AML-193 (cell line): ENCODE measurements at places on chromosomes 3 and 15.

DNA sequence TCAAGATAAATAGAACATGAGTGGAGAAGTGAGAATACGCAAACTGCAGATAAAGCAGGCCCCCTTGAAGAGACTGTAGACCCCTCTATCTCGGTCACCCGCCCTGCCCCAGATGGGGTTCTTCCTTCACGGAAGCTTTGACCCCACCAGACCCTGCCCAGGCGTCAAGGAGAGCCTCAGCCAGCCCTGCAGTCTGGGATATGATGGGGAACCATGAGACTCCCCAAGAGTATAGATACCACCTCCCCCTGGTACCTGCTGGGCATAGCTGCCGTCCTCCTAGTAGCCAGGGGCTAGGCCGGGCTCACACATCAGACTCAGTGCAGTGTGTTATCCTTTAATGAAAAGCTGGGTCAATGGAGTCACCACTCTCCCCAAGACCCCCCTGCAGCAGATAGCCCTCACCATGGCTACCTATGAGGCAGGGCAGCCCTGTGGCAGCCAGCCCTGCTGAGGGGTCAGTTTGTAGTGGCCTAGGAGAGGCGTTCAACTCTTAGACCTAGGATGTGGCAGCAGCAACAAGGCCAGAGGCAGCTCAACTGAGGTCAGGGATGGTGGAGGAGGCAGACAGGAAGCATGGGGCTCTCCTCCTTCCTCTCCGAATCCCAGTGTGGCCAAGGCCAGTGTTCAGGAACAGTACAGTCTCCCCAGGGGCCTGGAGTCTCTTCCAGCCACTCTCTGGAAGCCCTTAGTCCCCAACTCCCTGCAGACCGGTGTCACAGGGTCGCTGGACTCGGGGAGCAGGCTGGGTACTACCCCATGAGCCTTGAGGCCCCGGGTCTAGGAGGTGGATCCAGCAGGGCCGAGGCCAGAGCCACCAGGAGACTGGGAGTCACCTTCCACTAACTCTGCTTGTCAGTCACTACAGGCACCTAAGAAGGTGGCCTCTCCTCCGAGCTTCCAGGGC lies 26.1 kb downstream of the PLXNB1 start:
- DNase-seq, result no peak

GRCh38 chr3:48492461-48493202 lies 11.3 kb downstream of the SHISA5 start:
- DNase-seq, result peak; percentile 84

GRCh38 chr3:41118461-41119390 lies 80.6 kb upstream of the CTNNB1 start:
- no peak for DNase-seq

- no peak for DNase-seq
These were observed 175.3 kb upstream of the FEZF2 start for GRCh38 chr3:62548528-62549205.

GRCh38 chr3:71974786-71975185 lies 189.8 kb upstream of the PROK2 start:
- DNase-seq, result no peak

- no peak for DNase-seq
These were observed 359.2 kb upstream of the PROK2 start for GRCh38 chr3:72143966-72144717.

DNA sequence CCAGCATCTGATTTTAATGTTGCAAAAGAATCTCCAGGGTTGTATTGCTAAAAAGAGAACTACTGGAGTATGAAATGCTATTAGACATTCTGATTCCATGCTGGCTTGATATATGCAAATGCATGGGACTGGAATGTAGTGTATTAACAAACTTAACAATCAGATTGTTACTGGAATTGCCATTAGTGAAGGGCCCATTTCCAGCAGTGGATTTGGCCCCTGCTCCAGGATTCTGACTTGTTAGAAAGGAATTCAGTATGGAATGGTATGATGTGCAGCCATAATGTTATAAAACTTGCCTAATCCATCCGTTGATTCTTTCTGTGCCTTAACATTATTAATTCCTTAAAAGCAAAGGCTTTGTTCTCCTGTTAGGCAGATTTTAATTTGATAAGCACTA lies 7.9 kb downstream of the ARRDC4 start:
- DNase-seq, result no peak

GRCh38 chr15:70234256-70234905 lies 136.7 kb upstream of the TLE3 start:
- DNase-seq, result no peak

DNA sequence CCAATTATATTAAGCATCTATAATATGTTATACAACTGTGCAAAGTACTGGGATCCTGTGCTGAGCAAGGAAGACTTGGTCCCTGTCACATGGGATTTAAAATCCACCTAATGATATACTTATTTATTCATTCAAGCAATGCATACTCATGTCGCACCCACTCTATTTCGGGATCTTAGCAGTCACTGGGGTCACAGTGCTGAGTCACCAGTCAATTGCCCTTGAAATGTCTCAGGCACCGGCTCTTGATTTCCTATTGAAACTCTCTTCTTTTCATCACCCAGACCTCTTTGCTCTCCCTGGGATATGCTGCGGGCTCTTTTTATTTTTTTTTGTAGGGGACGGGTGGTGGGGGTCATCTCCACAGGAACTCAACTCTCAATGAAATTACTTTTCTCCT lies 194.5 kb upstream of the GAP43 start:
- DNase-seq, result no peak

DNA sequence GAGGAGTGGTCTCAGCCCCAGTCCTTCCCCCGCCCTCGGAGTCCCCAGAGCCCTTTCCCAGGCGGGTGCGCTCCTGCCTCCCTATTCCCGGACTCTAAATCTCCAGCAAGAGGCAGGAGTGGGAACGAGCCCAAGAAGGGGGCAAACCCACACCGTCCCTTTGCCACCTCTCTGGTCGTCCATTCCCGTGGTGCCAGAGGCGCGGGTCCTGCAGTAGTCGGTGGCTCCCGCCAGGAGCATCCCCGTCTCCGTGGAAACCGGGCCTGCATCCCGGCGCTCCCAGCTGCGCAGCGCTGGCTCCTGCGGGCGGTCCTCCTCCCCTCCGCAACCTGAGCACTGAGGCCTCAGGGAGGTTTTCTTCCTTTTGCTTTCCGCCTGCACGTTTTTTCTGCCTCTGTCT lies 44.8 kb downstream of the LHFPL4 start:
- no peak for DNase-seq

- DNase-seq, result no peak
These were observed 143.3 kb upstream of the GMNC start for GRCh38 chr3:191005790-191006189.

GRCh38 chr3:122496508-122496907 lies 18.2 kb downstream of the KPNA1 start:
- no peak for DNase-seq

GRCh38 chr15:27782125-27782524 lies 317.0 kb downstream of the OCA2 start:
- DNase-seq, result no peak

GRCh38 chr3:64593350-64593749 lies 94.5 kb downstream of the ADAMTS9 start:
- DNase-seq, result no peak

DNA sequence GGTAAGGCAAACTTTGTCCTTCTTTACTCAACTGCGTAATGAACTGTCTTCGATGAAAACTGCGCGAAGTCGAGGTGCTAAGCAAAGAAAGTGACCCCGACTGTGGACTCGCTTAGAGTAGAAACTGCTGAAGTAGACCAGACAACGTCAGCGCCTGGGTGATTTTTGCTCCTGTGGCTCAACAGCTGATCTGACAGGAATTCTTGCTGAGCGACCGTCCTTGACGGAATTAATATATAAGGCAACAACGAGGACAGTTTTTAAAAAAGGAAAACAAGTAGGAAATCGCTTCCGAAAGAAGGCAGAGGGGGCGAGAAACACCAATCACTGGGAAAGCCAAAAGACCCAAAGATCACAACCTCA lies 541 bp downstream of the RPS27L start:
- peak; percentile 31 for DNase-seq

DNA sequence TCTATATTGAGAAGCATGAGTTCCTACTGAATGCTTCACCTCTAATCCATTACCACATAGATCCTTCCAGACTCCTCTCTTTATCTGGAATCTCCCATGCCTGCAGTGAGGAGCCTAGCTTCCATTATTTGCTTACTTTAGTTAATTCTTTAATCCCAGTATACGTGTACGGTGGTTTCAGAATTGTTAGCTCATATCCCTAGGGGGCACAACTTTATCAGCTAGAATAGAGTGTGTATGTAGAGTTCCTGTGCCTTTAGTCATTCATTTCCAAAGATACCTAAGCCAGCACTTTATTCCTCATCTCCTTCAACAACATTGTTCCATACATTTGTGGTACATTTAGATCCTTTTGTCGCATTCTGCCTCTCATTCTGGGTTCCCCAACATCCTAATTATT lies 226.0 kb downstream of the TJP1 start:
- DNase-seq, result no peak

- DNase-seq, result peak; percentile 9
These were observed 406.4 kb upstream of the PROK2 start for GRCh38 chr3:72191209-72191960.

DNA sequence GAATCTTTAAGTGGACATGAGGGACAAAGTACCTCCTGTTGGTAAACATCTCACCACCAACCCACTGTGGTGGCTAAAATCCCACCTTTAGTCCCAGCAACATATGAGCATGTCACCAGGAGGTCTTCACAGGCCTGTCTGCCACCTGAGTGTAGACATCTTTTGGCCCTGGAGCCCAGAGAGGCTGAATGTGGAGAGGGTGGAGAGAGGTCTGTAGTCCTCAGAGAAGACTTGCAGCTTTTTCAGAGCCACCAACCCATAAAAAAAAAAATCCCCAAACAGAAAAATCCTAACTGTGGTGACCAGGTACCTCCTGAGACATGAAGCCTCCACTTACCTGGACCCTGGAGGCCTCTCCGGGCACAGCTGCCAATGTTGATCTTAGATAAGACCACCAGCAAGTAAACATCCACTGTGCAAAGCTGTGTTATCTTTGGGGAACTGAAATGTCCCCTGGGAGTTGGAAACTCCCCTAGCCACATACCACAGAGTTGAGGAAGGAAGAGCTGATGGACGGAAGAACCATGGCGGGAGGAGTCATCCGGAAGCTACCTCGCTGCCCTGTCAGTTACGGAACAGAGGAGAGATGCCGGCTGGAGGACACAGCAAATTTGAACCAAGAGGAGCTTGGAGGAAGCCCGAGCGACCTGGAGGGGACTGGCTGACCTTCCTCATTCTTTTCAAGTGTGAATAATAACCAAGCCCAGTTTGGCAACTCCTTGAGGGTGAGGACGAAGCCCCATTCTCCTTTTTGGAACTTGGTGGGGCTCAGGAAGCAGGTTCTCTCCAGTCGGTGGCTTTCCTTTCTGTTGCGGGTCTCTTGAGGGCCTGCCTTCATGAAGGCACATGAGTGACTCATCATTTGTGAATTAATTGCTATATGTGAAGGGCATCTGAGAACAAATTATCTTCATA lies at the start of gene GHRL:
Gene GHRL (minus strand): TSS at position 443 of the 915 bp plus-strand sequence. CDS start 2,767 bp downstream, outside the sequence.
- DNase-seq, result peak; percentile 95

- no peak for DNase-seq
These were observed 451.4 kb downstream of the WDR72 start for GRCh38 chr15:53307952-53308624.

DNA sequence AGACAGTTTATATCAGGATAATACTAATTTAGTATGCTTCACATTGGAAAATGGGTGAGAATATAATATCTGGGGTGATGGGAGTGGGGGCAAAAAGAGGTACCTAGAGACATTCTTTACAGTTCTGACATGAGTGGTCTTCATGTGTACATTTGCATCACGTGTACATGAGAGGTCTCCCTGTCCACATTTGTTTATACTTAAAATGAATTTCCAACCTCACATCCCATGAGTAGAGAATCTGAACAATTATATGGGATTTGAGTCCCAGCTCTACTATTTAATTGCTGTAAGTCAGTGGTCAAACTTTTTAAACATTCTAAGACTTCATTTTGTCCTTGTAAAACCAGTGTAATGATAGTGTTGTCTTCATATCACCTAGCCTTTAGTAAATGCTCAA lies 408.4 kb downstream of the NAALADL2 start:
- DNase-seq, result no peak

DNA sequence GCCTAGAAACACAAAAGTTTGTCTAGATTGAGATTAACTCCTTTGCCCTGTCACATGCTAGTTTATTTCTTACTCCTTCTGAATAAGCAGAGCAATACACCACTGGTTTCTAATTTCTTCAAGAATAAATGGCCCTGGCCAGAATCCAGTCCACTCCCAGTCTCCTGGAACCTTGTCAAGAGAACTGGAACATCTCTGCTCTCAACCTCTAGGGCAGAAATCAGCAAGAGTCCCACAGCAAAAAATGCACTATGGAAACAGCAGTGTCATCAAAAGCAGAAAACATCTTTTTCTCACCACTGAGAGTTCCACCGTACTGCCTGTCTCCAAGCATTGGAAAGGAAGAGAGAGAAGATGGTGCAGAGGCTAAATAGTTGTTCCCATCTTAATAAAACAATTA lies 35.9 kb upstream of the PPP2R3A start:
- DNase-seq, result no peak

DNA sequence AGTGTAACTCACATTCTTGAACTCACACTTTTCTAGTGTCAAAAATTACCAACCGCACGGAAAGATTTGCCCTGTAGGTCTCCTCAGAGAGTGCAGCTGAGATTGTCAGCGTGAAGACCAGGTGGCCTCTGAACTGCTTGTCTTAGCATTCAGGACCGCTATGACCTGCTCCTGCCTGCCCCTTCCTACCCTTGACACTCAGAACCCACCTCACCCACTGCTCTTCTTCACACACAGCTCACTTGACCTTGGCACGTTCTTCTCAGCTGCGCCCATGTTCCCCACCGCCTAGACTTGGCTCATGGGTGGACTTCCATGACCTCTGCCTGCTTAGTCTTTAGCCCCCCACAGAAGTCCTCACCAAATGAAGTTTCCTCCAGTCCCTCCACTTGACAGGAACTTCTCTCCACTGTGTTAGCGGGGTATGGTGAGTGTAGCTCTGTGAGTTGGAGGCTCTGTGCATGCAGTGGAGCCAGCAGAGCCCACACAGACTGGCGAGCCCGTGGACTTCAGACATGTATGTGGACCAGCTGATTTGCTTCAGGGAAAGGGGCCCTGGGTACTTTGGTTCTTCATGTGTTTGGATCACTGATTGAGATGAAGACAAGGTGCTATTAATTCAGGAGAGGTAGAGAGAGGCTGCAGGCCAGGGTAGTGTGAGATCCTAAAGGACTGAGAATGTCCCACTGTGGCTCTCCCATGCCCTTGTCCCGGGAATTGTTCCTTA lies 221.3 kb downstream of the OPA1 start:
- DNase-seq, result no peak

GRCh38 chr3:9214185-9214584 lies 35.3 kb downstream of the SRGAP3 start:
- DNase-seq, result no peak
